Muscle of back (tissue), 13 donors: ENCODE measurements at places on chromosomes 5 and 9. TPM values are rescaled to one million over a fixed set of nuclear protein-coding genes. Genes with fewer than 3 reads are reported as not detected.

Gene PCA3
- polyA plus RNA-seq = 1.6 TPM

Gene SLC45A2
- 0.16 TPM for polyA plus RNA-seq

Gene EGR1
- polyA plus RNA-seq = 177 TPM

Gene ST6GALNAC6
- polyA plus RNA-seq = 46.9 TPM

Gene PPP2R2B
- polyA plus RNA-seq = 1.9 TPM

Gene PTGES
- polyA plus RNA-seq = 8.1 TPM

Gene UBE2QL1
- 2.7 TPM for polyA plus RNA-seq

Gene ADAMTS19
- 15.9 TPM for polyA plus RNA-seq

Gene TNFSF8
- 1.0 TPM for polyA plus RNA-seq

Gene SPINK13
- polyA plus RNA-seq = not detected

Gene HDHD3
- 3.0 TPM for polyA plus RNA-seq

Gene CCNO
- polyA plus RNA-seq = 0.38 TPM

Gene FAM81B
- polyA plus RNA-seq = 7.1 TPM

Gene SPINK5
- polyA plus RNA-seq = not detected

Gene FOXD4L3
- 0.16 TPM for polyA plus RNA-seq

Gene CRB2
- 0.12 TPM for polyA plus RNA-seq

Gene PCDHB6
- polyA plus RNA-seq = 1.9 TPM

Gene HAPLN1
- 0.04 TPM for polyA plus RNA-seq
